ENCODE measurements at places on chromosomes 2 and 18.

DNA sequence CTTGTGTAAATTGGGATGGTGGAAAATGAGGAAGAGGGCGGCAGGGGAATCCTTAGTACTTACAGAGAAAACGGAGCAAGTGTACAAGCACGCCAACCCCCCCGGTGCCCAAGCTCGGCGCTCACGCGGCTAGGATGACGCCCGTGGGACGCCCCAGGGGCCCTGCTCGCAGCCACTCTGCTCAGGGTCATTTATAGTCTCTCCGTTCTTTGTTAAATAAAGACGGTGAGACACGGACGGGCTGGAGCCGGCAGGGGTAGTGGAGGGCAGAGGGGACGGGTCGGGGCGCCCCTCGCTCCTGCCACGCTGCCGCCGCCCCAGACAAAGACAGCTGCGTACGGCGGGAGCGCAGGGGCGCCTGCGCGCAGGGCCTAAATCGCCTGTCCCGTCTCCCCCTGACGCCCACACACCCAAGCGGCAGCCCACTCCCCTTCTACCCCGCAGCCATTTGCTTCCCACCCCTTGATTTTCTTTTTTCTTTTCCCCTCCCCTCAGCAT is 37.8 kb downstream of the PCBP1 start:
- no peak for DNase-seq

- no peak for DNase-seq
These were observed 34.8 kb upstream of the TMEM177 start for GRCh38 chr2:119644186-119644585.

DNA sequence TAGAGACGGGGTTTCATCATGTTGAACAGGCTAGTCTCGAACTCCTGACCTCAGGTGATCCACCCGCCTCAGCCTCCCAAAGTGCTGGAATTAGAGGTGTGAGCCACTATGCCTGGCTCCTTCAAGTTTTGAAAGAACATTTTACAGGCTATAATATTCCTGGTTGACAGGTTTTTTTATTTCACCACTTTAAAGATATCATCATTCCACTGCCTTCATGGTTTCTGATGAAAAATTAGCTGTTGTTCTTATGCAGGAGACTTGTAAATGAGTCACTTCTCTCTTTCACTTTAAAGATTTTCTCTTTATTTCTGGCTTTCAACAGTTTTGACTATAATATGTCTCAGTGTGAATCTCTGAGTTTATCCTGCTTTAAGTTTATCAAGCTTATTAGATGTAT is 7.9 kb upstream of the ARPC2 start:
- DNase-seq, result no peak

DNA sequence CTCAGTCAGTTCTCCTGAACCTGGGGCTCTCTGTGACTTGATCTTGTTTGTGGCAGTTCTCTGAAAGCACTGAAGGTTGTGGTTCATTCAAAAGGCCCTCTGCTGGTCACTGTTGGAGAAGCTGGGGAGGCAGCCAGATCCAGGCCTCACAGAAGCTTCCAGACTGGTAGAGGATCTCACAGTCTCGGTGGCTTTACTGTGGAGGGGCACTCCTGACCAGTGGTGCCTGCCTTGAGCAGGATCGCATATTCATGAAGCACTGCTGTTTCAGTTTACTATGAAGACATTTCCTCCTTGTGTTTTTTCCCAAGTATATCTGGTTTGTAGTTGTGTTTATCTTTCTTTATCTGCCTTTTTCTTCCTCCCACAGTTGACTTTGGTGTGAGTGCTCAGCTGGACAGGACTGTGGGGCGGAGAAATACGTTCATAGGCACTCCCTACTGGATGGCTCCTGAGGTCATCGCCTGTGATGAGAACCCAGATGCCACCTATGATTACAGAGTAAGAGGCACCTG is 133.9 kb downstream of the MAP4K4 start:
- DNase-seq, result peak; percentile 58

GRCh38 chr2:224055101-224055500 is 16.0 kb upstream of the SERPINE2 start:
- DNase-seq, result no peak

DNA sequence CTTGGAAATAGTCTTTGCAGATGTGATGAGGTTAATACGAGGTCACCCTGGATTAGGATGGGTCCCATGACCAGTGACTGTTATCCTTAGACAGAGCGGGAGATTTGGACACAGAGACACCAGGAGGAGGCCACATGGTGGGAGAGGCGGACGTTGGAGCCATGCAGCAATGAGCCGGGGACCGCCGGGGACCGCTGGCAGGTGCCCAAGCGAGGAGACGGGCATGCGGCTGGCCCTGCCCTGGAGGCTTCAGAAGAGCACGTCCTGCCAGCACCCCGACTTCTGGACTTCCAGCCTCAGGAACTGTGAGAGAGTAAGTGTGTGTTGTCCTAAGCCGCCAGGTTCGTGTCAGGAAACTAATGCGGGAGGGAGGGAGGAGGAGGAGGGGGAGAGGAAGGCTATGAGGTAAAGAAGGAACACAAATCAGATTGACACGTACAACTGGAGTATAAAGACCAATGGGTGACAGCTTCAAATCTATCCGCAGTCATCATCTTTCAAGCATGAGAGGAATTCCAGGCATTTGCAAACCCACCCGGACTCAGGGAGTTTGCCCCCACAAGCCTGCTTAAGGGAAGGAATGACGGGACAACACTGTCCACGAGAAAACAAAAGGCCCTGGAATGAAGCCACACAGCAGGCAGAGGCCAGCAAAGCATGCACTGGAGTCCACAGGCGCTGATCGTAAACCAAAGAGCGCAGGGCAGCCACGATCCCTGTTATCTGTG is 11.6 kb upstream of the BOK start:
- peak; percentile 95 for DNase-seq

DNA sequence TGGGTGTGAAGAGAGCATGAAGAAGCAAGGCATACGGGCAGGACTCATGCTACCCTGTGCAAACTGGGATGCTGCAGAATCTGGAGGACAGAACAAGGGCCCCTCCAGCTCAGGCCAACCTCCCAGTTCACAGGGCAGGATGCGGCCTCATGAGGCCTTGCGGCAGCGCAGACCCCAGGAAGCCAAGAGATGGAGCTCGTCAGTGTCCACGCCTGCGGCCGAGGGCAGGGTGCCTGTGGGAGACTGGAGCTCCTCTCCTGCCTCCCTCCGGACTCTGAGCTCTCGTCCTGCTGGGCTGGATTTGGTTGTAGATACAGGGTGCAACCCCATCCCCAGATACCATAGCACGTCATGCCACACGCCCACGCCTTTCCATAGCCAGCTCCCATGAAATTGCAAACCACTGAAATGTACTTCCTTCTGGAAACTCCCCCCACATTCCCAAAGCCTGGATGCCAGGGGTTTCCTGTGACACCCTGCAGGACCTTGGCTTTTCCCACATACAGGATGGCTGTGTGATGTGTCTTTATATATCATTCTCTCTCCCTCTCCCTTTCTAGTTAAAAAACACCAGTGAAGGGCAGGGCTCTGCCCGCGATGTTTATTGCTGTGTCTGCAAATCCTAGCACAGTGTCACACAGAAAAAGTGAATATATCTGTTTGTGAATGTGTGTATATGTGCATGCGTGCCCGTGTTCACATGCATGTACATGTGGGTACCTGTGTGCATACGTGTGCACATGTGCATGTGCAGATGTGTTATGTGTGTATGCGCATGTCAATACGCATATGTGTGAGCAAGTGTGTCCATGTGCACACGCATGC is 12.3 kb upstream of the SNTG2 start:
- peak; percentile 58 for DNase-seq

DNA sequence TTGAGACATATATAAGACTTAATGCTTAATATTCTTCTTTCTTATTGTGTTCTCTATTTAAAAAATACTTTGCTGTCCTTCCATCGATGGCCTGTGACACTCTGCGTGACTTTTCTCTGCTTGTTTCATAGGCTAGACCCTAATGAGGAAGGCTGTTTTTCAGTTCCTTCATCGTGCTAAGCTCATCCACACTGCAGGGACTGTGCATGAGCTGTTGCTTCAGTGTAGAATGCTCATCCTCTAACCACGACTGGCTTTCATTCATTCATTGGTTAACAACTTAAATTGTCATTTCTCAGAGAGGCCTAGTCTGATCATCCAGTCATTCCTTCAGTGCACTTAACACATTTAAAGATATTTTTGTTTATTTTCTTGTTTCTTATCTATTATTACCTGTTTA is 134.4 kb downstream of the CCDC85A start:
- no peak for DNase-seq

- no peak for DNase-seq
These were observed 805 bp downstream of the CIDEA start for GRCh38 chr18:12254820-12255511.

- no peak for DNase-seq
These were observed 39.7 kb downstream of the DYNC1I2 start for GRCh38 chr2:171726847-171727450.

GRCh38 chr2:44777036-44777435 is 164.5 kb upstream of the SIX3 start:
- DNase-seq, result no peak

GRCh38 chr2:100879296-100879695 is 59.4 kb downstream of the NPAS2 start:
- no peak for DNase-seq

DNA sequence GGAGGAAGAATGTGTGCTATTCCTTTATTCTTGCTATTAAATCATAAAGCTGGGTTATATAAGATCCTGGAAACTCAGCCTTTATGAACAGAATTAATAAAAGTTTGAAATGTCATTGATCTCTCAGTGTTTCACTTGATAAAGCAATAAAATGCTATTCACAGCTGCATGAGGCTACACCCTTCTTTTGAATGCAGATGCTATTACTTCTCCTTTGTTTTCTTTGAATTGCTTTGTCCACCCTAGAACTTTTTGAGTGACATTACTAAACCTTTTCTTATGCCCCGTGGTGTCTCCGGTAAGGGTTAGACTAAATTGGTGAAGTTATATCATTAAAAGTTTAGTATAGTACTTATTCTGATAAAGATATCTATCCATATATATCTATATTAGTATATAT is 18.9 kb downstream of the SERPINB5 start:
- no peak for DNase-seq

DNA sequence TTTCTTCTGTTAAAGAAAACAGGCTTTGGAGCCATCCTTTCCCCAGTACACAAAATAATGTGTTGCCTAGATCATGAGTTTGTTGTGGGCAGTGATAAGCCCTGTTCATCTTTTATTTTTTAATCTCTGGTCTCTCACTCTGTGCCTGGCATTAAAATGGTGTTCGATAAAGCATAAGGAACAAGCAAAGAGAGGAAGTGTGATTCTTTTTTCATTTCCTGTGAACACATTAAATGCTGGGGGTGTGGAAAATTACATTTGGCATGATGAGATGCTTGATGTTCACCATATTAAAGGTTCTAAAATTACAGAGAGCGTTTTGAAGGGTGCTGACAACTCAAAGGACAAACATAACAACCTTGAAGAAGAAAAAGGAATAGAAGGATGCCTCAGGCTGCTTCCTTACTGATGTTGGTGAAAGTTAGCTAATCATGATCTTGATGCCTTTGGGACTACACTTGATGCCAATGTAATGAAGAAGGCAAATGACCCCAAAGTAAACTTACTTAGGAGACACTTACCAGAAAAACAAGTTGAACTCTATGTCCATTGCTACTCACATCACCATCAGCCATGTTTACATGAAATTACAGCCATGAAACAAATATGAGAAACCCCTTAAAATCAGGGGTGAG is 33.0 kb downstream of the TMEFF2 start:
- DNase-seq, result no peak

- peak; percentile 31 for DNase-seq
These were observed 386.5 kb downstream of the DLGAP1 start for GRCh38 chr18:4068552-4069158.

- no peak for DNase-seq
These were observed 303.9 kb downstream of the EIPR1 start for GRCh38 chr2:3073704-3074103.

DNA sequence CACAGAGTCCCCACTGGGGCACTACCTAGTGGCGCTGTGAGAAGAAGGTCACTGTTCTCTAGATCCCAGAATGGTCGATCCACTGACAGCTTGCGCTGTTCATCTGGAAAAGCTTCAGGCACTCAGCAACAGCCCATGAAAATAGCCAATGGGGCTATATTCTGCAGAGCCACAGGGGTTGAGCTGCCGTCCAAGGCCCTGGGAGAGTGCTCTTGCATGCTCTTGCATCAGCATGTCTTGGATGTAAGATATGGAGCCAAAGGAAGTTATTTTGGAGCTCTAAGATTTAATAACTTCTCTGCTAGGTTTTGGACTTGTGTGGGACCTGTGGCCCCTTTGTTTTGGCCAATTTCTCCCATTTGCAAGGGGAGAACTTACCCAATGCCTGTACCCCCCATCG is 164.7 kb upstream of the HNMT start:
- DNase-seq, result no peak

DNA sequence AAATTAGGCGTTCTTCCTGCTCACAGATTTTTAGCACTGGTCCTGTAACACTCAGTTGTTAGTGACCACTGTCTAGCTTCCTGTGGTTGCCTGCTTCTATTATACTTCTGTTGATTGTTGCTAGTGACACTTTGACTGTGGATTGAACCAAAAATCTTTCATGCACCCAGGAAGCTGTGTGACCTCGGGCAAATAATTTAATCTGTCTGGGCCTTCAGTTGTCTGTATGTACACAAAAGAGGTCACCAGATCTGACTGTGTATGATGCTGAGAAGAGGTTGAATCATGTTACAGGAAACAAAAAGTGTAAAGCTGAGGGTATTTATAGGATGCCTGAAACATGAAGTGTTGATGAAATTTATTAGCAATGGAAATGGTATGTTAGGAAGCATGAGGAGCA is 12.7 kb downstream of the ICOS start:
- DNase-seq, result no peak

DNA sequence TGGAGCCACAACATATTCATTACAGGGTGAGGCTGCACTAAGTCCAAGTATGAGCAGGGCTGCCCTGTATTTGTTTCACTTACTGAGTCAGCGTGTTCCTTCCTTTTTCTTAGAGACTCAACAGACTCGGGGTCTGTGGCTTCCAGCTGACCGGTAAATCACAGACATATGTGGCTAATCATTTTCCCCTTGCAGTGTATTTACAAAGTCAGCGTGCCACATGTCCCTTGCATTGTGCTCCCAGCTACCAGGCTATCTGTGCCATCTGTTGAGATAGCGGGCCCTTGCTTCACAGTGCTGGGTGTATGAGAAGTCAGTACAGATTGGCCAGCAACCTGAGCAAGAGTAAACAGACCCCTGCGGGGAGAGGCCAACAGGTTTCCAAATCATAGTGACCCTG is 254.3 kb downstream of the LRRTM1 start:
- DNase-seq, result no peak
